Fibroblast of lung (primary cell): ENCODE measurements at places on chromosomes 5 and 9. TPM values are rescaled to one million over a fixed set of nuclear protein-coding genes. Genes with fewer than 3 reads are reported as not detected.

Gene LHX2
- total RNA-seq, result not detected in 2 replicates

Gene CSNK1A1
- total RNA-seq, result 522 and 674 TPM in 2 replicates

Gene MCTP1
- 3.6 and 7.9 TPM in 2 replicates for total RNA-seq

Gene SPATA31A3
- total RNA-seq, result not detected in 2 replicates

Gene PCA3
- not detected in 2 replicates for total RNA-seq

Gene ANKRD34B
- not detected in 2 replicates for total RNA-seq

Gene TAF11L10
- total RNA-seq, result not detected in 2 replicates

Gene CNTNAP3B
- total RNA-seq, result 0.26 TPM in 1 of 2 replicates, not detected in the other

Gene TXNDC15
- 65.9 and 71.7 TPM in 2 replicates for total RNA-seq
